Left forelimb (tissue), 1 donor: ENCODE measurements at places on chromosomes 5 and 9.
A peak's percentile ranks its signal among the peaks of the same experiment; 100 is the strongest.

DNA sequence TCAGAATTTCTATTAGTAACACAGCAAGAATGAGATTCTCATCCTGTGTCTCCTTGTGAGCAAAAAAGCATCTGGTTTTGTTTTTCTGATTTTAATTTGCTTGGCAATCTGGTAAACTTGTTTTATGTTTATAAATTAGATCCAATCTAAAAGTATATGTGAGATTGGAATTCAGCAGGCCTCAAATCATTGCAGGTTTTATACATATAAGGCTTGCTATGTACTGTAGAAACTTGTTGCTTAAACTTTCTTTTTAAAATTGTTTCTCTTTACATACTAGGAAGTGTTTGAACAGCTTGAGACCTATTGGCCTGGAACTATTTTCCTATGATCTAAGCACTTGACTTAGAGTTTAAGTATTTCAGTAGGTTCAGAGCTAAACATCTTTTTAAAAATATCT lies 1037.8 kb downstream of the NR2F1-AS1 start:
- no peak for DNase-seq

DNA sequence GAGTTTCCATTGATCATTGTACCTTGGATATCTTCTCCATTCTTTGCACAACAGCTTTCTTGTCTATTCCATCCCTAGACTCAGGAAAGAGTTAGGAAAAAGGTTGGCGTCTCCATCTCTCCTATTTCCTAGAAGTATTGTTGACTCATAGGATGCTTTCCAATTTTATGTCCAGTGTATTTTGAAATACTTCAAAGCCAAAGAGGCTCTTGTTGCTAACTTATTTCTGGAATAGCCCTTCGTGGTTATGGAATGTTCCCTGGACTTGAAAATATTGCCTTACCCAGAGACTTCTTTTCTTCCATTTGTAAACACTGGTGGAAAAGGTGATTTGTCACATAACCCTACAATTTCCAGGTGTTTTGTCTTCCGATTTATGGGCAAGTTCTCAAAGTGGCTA lies 402.3 kb upstream of the ZNF608 start:
- no peak for DNase-seq

- no peak for DNase-seq
Observed at GRCh38 chr5:96522635-96523355, 89.7 kb upstream of the PCSK1 start.

DNA sequence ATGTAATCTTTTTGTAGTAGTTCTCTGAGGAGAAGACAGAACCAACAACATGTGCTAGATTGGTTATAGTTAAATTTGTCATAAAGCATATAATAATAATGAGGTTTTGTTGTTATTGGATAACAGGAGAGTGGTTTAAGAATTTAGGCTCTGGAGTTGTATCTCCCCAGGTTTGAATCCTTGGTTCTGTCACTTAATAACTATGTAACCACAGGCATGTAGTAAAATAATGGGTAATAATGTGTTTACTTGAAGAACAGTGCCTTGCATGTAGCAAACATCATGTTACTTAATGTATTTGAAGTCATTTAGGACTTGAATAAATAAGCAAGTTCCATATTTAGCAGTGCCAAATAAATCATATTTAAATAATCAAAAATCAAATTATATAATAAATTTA lies 55.8 kb downstream of the NSD1 start:
- no peak for DNase-seq

DNA sequence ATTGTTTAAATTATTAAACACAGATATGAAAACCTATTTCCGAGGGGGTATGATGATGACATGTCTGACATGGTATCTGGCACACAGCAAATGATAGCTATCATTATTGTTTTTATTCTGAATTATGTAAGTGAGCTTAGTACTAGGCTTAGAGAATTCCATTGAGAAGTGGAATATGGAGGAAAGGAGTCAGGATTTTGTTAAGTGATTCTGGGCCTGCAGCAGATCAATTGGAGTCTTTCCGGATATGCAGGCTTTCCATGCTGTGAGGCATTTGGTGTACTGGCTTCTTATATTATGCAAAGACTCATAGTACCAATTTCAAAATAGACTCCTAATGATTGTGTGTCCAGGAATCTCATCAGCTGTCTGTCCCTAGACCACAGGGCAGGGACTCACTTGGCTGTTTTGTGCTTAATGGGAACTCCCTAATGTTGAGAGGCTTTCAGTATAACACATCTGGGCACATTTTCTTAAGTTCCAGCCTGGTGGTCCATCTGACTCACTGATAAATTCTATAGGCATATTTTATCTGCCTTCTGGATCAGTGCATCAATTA lies 180.0 kb upstream of the KLF9 start:
- DNase-seq = no peak

GRCh38 chr5:31688515-31689092 lies 49.7 kb downstream of the PDZD2 start:
- no peak for DNase-seq

- DNase-seq = no peak
Observed at GRCh38 chr9:70802206-70802605, 319.2 kb downstream of the TRPM3 start.

DNA sequence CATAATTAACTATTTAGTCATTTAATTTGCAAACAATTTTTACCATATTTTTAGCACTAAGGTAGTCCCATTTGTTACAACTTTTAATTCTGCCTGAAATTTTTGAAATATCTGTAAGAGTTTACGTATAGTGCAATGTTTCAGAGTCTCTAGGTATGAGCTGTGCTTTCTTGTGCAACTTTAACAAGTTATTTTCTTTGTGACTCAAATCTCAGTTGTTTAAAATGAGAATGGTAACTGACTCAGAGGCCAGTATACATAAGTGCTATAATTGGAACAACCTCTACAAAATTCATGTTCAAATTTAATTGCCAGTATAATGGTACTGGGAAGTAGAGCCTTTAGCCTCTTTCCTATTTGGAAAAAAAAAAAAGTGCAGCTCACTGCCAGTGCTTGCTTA lies 14.2 kb upstream of the ZNF883 start:
- no peak for DNase-seq

GRCh38 chr5:36366883-36367282 lies 65.2 kb upstream of the RANBP3L start:
- no peak for DNase-seq

DNA sequence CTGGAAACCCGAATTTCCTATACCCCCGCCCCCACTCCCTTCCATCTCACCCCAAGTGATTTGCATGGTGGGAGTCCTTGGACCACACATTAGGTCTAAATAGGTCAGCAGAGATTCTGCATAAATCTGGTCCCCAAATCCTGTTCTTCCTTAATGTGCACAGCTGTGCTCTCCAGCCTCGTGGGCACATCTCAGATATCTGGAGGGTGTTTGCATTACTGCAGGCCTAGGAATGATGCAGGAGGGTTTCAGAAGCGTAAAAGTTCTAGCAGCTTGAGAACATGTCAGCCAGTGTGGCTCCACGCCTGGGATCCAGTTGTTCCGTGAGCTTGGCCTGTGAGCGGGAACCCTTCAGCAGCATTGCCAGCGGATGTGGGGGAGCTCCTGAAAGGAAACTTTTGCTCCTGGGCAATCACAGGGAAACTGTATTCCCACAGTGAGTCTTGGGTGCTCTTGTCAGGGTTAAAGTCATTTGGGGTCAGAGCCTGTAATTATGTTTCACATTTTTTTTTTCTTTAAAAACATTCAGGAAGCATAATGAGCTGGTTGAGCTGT lies 12.9 kb downstream of the ARHGAP26 start:
- DNase-seq = no peak

DNA sequence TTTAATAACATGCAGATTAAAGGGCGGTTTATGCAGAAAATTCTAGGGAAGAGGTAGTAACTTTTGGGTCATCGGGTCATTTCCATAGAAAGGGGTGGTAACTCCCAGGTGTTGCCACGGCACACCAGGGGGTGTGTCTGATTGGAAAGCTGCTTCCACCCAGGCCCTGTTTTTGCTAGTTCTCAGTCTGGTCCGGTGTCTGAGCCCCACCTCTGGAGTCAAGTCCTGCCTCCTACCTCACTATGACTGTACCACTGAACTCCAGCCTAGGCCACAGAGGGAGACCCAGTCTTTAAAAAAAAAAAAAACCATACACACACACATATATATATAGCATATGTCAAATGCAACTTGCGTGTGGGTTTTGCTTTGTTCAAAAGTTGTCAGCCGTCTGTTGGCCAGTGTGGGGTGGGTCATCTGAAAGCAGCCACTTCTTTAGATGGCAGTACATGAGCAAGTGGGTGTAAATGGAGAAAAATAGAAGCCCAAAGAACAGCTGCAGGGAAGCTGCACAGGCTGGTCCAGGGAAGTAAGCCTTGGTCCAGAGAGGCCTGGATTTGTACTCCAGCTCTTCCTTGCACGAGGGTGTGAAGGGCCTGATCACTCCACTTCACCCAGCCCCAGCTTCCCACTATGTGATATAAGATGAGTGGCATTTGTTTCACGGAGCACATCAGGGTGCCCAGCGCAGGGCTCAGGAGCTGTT lies 110.7 kb upstream of the SPRY4 start:
- no peak for DNase-seq

DNA sequence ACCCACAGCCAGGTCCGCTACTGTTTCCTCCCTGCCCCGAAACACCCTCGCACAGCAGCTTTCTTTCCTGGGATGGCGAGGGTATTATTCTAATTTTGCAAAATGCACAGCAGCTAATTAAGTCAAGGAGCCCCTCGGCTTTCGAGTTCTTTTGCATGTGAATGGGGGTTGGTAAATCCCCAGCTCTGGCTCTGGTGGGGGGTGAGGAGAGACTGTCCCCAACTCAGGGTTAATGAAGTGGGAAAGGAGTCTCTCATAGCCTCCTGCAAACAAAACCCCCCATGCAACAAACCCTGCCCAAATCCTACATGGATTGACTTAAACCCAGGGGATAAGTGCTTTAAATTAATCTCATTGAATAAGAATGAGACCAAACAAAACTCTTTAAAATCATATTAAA lies 8.8 kb downstream of the BARHL1 start:
- no peak for DNase-seq

GRCh38 chr9:114445616-114446015 lies 57.8 kb upstream of the AKNA start:
- DNase-seq = peak; percentile 26

DNA sequence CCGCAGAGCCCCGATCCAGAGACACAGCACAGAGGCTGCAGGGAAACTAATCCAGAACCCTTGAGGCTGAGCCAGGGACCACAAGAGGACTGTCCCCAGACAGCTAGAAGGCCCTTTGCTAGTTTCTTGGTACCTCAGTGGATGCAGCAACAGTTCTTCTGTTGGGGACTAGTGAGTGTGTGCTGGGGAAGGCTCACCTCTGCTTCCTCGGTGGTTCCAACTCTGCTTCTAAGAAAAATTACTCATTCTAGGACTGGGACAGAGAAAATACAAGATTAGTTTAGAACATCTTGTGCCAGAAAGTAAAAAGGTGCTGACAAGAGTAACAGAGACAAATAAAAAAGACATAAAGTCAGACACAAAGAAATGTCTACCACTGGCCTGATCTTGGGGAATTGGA lies 19.5 kb upstream of the ZNF484 start:
- no peak for DNase-seq

GRCh38 chr5:29469581-29469980 lies 1723.9 kb upstream of the CDH6 start:
- DNase-seq = no peak

DNA sequence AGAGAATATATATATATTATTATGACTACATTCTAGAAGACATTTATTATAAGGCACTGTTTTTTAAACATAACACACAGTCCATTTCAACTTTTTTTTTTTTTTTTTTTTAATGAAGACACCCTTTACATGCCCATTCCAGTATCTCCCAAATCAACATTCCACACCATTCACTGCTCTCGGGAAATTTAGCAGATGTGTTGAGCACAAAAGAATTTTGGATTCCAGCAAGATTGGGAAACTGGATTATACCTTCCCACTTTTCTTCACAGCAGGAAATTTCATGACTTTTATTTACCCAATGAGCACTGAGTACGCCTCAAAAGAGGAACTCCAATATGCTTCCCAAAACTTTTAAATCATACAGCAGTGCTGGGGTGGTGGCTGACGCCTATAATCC lies 333.6 kb upstream of the DAB2 start:
- no peak for DNase-seq

- DNase-seq = no peak
Observed at GRCh38 chr5:17346811-17347210, 129.4 kb downstream of the BASP1 start.

- DNase-seq = no peak
Observed at GRCh38 chr5:149832636-149833035, 102.5 kb downstream of the PPARGC1B start.

DNA sequence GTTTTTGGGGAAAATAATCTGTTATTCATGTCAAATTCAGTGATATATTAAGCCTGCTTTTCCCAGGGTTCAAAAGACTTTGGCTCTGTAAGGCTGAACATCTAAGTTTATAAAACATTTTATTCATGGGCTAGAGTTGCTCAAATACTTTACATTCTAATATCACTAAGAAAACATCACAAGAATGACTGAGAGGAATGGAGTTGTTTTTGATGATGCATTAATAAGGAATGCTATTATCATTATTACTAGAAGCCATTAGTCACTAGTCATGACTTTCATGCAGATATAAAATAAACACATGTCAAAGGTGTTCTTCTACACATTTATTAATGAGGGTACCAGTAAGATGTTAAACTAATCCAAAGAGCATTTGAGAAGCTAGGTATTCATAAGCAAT lies 185.5 kb upstream of the KCNN2 start:
- no peak for DNase-seq

- no peak for DNase-seq
Observed at GRCh38 chr9:98323831-98324135, 68.3 kb upstream of the TBC1D2 start.

GRCh38 chr9:127278372-127278771 lies 13.8 kb downstream of the GARNL3 start:
- DNase-seq = no peak

DNA sequence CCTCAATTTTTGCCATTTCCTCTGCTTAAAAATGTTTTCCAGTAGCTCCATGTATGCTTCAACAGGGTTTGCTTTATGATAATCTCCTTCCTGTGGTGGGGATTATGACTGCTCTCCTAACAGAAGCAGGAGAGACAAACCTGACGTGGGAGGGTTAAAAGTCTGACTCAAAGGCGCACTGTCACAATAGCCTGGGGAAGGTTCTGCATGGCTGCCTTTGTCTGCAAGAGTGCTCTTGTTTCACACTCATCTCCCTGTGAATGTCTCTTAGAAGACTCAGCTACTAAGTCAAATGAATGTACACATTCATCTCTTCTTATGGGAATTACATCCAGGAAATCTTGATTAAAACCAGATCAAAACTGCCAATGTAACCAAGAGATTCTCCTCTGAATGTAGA lies 90.9 kb upstream of the MTAP start:
- DNase-seq = no peak

DNA sequence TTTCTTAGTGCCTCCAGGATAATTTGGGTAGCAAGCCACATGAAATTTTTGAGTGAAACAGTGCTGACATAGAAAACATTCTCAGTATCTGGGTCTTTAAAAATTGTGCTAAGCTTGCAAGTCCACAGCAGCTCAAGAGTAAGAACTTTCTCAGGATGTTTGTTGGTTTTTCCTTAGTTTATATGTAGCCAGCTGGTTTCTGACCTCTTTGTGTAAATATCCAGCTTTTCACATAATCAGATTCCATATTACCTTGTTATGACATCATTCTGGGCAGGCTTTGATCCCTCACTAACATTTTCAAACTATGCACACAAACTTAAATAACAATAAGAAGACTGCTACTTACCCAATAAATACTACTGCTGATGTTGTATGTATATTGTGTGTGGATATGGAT lies 82.9 kb upstream of the VCAN start:
- DNase-seq = no peak

GRCh38 chr5:33857037-33857436 lies 34.8 kb downstream of the ADAMTS12 start:
- no peak for DNase-seq

GRCh38 chr5:132849347-132849746 lies 16.9 kb downstream of the GDF9 start:
- DNase-seq = no peak
